ENCODE measurements at places on chromosomes 12 and 14. TPM values are rescaled to one million over a fixed set of nuclear protein-coding genes. Genes with fewer than 3 reads are reported as not detected.

DNA sequence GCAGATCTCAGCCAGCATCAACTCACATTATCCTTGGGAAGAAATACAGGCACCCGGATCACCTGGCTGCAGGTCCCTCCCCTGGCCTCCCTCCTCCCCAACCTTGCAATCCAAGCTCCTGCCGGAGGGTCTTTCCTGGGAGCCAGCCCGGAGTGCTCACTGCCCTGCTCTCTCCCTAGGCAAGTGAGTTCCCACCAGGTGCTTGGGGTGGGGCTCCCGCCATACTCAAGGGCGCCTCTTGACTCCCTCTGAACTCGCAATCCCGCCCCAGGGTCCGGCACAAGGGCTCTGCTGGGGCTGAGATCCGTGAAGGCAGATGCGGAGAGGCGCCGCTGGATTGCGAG lies 1.2 kb upstream of the CEP170B start:
- no peak for DNase-seq

DNA sequence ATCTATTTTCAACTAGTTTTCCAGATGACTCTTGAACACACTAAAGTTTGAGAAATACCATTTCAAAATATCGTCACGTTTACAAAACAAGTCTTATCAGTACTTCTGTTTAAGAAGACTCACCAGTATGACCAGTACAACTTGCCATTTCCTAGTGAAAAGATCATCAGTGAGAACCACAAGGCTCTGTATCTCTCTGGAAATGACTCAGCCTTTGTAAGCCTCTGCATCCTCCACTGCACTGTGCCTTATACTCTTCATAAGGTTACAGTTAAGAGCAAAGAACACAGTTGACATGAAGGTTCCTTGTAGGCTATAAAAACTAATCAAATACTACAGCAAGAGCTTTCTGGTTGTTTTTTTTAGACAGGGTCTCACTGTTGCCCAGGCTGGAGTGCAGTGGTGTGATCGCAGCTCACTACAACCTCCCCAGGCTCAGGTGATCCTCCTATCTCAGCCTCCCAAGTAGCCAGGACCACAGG lies 5.7 kb upstream of the VTI1B start:
- DNase-seq: no peak

- no peak for DNase-seq
Observed at GRCh38 chr12:14261096-14261495, 104.4 kb upstream of the ATF7IP start.

GRCh38 chr12:10466311-10466710 lies 13.1 kb upstream of the KLRC1 start:
- no peak for DNase-seq

DNA sequence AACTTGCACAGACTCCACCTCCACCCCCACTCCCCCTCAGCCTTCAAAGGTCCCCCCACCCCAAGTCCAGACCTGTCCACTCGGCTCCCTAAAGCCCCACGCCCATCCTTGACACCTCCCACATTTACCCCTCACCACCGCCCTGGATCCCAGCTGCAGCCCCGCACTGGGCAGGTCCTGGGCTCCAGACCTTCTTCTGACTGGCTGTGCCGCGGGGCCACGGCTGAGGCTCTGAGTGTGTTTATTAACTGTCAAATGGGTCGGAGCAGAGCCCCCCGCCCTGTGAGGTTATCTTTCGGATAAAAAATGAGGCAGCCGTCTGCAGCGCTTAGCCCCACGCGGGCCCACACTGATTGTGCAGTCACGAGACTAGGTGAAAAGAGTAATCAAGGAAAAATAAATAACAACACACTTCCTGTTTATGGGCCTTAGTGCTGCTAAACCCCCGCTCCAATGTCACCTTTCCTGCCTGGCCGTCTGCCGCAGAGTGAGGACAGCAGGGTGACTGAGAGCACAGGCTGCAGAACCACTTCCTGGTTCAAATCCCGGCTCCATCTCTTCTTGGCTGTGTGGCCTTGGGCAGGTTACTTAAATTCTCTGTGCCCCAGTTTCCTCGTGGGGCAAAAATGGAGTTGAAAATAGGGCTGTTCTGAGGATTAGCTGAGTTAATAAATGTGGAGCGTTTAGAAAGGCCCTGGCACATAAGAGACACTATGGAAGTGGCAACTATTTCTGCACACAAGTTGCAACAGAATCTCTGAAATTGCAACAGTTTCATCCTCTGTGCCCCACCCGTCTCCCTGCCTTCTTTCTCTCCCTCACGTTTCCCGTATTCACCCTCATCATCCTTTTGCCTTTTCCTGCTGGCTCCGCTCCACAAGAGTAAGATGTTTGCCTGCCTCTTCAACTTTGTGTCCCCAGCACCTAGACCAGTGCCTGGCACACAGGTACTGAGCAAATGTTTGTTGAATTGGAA lies 9.4 kb downstream of the SETD1B start:
- no peak for DNase-seq

TSPAN31 gene
- polyA plus RNA-seq: 98.3 TPM

Data from left renal pelvis (tissue), 4 donors.